ENCODE measurements at places on chromosomes 4 and X. TPM values are rescaled to one million over a fixed set of nuclear protein-coding genes. Genes with fewer than 3 reads are reported as not detected.

DNA sequence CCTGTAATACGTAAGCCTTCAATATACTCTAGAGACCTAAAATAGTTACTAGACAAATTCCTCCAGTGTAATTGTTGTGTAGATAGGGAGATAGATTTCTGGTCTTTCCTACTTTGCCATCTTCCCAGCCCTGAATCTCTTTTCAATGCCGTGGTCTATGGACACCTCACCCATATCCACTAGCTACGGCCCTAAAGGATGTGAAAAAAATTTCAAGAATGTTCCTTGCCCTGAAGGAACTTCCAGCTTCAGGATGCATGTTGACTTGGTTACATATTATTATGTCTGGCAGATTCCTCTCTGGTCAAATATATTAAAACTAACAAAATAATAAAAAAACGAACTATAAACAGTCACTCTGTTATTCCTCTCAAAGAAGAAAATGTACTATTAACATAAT lies 52.4 kb upstream of the TSPAN5 start:
- H3K27me3 ChIP-seq = no peaks in the 10 kb centered on the region
- H3K4me1 ChIP-seq = no peaks in the 10 kb centered on the region
- H3K27ac ChIP-seq = no peak overlapping the region
- no peak overlapping the region for H3K4me3 ChIP-seq

DNA sequence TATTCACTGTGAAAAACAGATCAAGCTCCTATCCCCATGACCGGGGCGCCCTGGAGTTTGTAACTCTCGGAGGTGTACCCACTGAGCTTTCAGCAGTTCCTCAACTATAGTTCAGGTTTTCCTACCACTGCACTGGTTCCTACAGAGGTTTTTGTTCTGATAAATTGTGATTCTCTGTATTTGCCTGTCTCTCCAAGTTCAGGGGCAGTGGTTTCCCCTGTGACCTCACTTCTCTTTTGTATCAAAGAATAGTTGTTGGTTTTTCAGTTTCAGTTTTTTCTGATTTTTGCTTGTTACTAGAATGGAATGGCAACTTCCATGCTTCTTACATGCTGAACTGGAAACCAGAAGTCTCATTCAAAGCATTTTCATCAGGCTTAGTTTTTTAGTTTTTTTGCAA lies 56.8 kb upstream of the PLS3 start:
- H3K27me3 ChIP-seq = no peaks in the 10 kb centered on the region
- H3K27ac ChIP-seq = no peak overlapping the region
- no peaks in the 10 kb centered on the region for H3K36me3 ChIP-seq
- H3K4me3 ChIP-seq = no peak overlapping the region
- no peak for DNase-seq

DNA sequence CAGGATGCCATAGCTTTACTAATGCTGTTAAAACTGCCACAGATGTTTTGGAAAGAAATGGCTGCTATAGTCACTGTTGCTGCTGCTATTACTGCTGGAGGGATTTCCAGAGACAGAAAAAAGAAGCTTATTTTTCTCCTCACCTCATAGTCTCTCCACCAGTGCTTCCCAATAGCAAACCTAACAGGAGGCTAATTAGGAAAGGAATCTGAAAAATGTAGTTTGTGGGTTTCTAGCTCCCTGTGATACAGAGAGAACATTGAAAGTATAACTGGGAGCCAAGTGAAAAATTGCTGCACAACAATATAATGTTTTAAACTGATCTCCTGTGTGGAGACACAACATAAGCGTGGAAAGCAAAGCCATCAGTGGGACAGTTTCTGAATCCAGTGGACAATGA lies 8.6 kb upstream of the TSPAN7 start:
- no peak for DNase-seq
- no peaks in the 10 kb centered on the region for H3K36me3 ChIP-seq
- H3K4me3 ChIP-seq = no peak overlapping the region
- no peak overlapping the region for H3K27ac ChIP-seq

NEUROG2 gene
- 0.03 TPM for total RNA-seq

GRCh38 chrX:72121383-72121782 lies 10.3 kb downstream of the RTL5 start:
- H3K4me1 ChIP-seq = peaks cover 34% of the 10 kb centered on the region
- H3K27ac ChIP-seq = no peak overlapping the region
- DNase-seq = peak; percentile 75
- no peaks in the 10 kb centered on the region for H3K27me3 ChIP-seq
- H3K4me3 ChIP-seq = no peak overlapping the region

Data from SJSA1 (cell line).